Heart right ventricle (tissue), 16 donors: ENCODE measurements at places on chromosomes 1 and 21. TPM values are rescaled to one million over a fixed set of nuclear protein-coding genes. Genes with fewer than 3 reads are reported as not detected.

ADCY10 gene
- 0.20 TPM for total RNA-seq

SH2D2A gene
- total RNA-seq, result 0.59 TPM

NR5A2 gene
- 0.96 TPM for total RNA-seq

ORC1 gene
- 0.08 TPM for total RNA-seq

PRDM16 gene
- total RNA-seq, result 14.0 TPM

CFHR5 gene
- total RNA-seq, result not detected

HMCN1 gene
- total RNA-seq, result 10.1 TPM

IGSF5 gene
- 6.2 TPM for total RNA-seq

CBR3 gene
- 2.1 TPM for total RNA-seq

ATG4C gene
- 7.2 TPM for total RNA-seq

SHE gene
- 8.3 TPM for total RNA-seq

CYP4A11 gene
- total RNA-seq, result not detected

TCHH gene
- total RNA-seq, result not detected

CYP4Z1 gene
- not detected for total RNA-seq

PTPRU gene
- 9.2 TPM for total RNA-seq

NBPF4 gene
- total RNA-seq, result not detected

CLDN14 gene
- not detected for total RNA-seq

TMPRSS15 gene
- total RNA-seq, result not detected
